ENCODE measurements at places on chromosomes 11 and 22.

GRCh38 chr11:123173040-123173855 lies 21.8 kb downstream of the CLMP start:
- DNase-seq = no peak

GRCh38 chr11:64316672-64317324 lies 561 bp downstream of the TRMT112 start:
- peak; percentile 38 for DNase-seq

GRCh38 chr22:37147186-37147990 lies 2.3 kb downstream of the IL2RB start:
- DNase-seq = no peak

- no peak for DNase-seq
Measured at GRCh38 chr11:101336155-101336554, 206.5 kb upstream of the PGR start.

DNA sequence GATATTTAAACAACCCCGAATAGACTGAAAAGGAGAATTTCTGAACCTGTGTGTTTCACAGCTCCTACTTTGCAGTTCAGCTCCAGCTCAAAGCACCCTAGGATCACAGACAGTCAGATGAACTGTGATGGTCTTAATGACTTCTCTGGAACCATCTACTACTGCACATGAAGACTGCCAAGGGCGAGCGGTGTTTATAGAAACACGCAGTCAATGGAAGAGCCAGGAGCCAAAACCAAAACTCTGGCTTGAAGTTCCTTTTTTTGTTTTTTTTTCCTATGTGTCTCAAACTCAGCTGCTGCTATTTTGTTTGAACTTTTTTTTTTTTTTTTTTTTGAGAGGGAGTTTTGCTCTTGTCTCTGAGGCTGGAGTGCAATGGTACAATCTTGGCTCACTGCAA lies 382.6 kb upstream of the SYN3 start:
- no peak for DNase-seq

DNA sequence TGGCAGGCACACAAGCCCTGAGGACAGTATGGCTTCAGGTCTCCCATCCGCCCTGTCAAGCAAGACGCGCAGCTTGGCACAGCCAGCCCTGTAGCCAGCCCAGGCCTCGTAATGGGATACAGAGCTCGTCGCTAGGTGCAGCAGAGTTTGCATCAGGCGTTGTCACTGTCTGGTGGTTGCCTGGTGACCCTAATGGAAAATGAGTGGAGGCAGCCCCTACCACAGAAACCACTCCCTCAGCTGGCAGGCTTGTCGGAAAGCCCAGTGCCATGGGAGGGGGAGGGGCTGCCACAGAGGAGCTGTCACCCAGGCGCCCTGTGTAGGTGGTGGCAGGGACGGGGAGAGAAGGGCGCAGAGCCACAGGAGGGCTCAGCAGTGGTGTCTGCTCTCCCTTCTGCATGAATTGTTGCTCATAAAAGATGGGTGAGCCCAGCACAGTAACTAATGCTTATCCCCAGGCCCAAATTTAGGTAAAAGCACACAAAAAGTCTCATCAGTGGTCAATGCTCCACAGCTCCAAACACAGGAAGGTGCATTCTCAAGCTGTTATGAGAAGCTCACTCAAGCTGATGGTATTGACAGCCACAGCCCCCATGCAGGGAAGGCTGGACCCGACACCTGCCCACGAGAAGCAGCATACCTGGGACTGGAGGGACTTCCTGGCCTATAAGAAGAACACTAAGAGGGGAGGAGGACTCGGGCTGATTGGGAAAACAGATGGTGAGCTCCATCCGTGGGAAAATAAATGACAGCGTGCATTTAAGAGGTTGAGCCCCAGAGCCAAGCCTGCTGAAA lies 164.6 kb downstream of the ETS1 start:
- DNase-seq = peak; percentile 87

GRCh38 chr11:130088217-130088616 lies 18.5 kb downstream of the APLP2 start:
- no peak for DNase-seq

- DNase-seq = no peak
Measured at GRCh38 chr22:20968281-20968977, 1.4 kb downstream of the AIFM3 start.

DNA sequence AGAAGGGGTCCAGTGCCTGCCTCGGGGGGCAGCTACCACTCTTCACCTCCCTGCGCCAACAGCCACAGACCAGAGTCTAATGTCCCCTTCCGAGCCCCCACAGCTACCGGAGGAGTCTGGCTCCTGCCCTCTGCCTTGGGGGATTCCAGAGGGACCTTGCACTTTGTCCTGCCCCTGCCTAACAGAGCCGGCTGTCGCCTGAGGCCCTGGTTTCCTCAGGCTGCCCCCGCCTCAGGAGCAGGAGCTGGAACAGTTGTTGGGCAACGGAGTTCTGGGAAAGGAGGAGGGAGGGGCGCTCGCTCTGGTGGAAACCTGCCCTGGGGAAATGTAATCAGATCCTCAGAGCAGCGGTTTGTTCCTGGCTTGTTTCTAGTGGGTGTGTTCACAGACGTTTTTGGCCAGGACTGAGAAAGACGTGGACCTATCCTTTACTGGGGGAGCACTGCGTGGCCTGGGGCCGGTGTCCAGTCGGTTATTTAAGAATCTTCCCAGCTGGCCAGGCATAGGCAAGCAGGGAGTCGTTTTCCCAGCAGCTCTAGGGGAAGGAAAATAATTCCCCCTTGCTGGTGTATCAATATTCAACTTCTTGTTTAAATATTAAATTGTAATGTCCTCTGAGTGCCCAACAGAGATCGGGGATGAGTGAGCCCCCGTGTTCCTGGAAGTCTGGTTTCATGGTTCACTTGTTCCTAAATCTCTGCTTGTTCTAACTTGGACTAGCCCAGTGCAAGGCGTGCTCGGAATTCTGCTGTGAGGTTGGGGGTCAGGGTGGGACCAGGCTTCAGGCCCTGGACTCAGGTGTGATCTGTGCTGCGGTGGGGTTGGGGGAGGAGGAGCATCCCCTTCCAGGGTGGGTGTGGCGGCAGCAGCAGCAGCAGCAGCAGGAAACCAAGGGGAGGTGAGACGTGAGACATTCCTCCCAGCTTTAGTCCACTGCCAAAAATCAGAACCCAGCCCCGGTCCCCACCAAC lies 32.1 kb downstream of the A4GALT start:
- no peak for DNase-seq

DNA sequence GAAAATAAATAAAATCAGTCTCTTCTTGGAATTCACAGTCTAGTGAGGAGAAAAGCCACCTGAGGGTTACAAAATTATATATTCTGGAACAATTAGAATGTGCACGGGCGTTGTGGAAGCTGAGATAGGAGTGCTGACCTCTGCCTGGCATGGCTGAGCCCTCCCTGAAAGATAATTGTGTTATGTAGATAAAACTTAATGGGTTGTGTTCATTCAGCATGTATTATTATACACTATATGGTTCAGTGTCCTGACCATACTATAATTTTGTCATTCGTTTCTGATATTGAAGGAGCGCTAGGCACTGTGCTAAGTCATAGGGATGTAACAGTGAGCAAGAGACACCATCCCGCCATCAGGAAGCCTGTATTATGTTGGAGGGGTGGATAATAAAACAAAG lies 3.7 kb downstream of the ACAT1 start:
- DNase-seq = no peak

DNA sequence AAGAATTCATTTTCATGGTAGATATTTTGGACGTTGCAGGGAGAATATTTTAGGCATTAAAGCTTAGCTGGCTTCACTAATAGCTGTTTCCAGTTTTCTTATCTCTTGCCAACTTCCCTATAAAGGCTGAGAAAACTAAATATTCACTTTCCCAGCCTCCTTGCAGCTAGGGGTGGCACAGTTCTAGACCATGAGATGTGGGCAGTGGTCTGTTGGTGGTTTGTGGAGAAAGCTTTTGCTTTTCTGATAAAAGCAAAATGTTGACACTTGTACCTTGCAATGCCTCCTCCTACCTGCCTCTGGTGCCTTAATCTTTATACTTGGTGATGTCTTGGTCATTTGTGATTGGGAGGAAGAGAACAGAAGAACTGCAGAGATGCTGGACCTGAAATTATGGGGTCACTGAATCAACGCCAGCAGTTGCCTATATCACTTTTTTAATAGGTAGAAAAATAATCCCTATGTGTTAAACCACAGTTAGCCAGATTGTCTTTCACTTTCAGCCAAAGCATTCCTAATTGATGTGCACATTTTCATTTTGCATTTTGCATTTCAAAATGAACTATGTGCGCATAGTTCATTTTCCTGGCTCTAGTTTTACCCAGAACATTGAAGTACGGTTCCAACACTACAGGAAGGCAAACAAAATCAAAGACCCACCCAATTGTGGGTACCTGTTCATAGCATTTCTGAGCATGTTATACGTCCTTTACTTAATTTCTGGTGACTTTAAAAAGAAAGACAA lies 24.9 kb upstream of the ABTB2 start:
- no peak for DNase-seq

DNA sequence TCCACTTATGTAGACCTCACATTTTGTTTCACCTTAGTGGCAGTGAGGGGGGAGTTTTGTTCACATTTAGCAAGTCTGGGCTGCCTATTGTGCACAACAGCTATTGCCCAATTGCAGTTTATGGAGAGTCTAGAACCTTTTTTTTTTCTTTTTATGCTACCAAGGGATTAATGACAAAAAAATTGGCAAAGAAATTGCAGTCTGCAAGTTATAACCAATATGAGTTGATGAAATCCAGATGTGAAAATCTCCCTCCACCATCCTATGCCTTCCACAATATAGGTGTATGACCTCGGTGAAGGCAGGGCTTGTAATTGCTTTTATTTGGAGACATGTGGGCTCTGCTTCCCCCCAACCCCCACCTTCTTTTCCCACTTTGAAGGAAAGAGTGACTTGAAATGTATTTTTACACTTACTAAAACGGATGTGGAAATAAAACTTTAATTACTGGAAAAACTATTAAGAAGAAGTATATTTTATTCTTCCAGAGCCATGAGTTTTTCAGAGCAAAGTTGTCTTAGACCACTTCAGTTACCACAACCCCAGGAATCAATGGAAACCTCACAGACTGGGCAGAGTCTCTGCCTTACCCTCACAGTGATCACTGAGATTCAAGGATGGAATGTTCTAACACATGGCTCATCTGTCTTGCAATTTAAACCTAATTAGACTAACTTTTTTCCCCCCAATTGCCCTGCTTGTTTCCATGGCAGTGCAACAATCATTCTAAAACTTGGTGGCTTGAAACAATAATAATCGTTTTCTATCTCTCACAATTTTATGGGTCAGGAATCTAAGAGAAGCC lies 120.8 kb upstream of the SLC5A12 start:
- DNase-seq = no peak

GRCh38 chr22:17060126-17060525 lies 24.7 kb upstream of the IL17RA start:
- no peak for DNase-seq

- no peak for DNase-seq
Measured at GRCh38 chr11:34114014-34114413, 8.6 kb downstream of the NAT10 start.

DNA sequence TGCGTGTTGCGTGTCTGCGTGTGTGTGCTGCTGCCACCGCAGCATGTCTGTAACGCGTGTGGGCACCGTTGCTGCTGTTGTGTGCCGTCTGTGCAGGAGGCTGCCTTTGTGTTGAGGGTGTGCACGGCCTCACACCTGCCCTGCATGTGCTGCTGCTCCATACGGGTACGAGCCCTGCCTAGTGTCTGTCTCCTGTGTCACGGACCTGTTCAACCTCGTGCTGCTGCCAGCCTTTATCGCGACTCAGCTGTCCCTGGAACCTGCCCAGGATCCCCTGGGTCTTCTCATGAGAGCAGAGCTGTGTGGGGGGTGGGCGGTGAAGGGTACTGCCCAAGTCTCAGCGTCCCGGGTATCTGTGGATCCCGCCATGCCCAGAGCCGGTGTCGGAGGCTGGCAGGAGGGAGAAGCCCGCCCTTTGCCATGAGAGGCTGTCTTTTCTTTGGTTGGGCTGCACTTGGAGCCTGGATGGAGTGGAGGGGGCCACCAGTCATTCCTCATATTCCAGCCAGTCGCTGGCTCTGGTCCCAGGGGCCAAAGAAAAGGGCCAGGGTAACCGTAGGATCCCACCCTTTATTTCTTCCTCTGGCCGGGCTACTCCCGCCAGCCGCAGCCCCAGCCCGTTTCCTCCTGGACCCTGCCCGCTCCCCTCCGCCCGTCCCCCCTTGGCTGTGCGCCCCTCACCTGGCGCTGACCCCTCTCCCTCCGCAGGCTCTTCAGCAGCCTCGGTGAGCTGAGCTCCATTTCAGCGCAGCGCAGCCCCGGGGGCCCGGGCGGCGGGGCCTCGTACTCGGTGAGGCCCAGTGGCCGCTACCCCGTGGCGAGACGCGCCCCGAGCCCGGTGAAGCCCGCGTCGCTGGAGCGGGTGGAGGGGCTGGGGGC lies 7.8 kb upstream of the ACR start:
- no peak for DNase-seq

GRCh38 chr22:49422701-49423100 lies 405.0 kb downstream of the BRD1 start:
- no peak for DNase-seq

DNA sequence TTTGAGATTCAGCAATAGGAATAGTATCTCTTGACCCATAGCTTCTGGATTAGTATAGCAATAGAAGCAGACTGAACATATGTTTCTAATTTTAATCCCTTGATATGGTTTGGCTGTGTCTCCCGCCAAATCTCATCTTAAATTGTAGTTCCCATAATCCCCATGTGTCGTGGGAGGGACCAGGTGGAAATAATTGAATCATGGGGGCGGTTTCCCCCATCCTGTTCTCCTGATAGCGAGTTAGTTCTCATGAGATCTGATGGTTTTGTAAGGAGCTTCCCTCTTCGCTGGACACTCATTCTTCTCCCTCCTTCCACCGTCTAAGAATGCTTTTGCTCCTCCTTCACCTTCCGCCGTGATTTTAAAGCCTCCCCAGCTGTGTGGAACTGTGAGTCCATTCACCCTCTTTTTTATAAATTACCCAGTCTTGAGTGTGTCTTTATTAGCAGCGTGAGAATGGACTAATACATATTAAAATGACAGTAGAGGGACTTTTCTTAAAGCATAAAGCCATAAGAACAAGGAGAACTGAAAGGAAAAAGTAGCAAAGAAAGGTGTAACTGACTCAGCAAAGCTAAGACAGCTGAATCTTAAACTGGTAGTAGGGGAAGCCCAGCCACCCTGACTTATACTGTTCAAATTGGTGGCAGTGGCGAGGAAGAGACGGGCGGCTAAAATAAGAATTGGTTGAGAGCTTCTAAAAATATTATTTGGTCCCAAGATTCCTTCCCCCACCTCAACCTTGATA lies 20.3 kb upstream of the SLN start:
- no peak for DNase-seq

GRCh38 chr11:82003671-82004515 lies 729.8 kb downstream of the FAM181B start:
- DNase-seq = no peak

DNA sequence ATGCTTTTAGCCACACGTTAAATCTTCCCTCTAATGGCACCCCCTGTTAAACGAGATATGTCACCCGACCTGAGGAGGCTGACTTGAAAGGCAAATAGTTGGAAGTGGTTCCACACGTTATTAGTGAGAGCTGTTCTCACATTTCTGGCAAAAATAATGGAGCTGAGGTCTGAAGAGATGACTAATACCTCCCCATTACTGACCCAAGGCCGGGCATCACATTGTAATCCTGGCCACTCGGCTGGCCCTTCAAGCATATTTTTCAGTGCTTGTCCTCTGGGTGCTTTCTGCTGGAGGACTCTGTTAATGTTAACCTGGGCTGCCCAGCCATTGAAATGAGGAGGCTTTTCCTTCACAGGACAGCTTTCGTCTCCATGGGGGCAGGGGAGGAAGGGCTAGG lies 260.0 kb upstream of the CADM1 start:
- no peak for DNase-seq
